ENCODE measurements at places on chromosomes 5 and 9. TPM values are rescaled to one million over a fixed set of nuclear protein-coding genes. Genes with fewer than 3 reads are reported as not detected.

The C5orf46 gene
- total RNA-seq, result not detected

The CERT1 gene
- 25.5 TPM for total RNA-seq

The TXNDC8 gene
- total RNA-seq, result not detected

GRCh38 chr5:155564541-155564940 lies 551.0 kb downstream of the KIF4B start:
- DNase-seq, result no peak

DNA sequence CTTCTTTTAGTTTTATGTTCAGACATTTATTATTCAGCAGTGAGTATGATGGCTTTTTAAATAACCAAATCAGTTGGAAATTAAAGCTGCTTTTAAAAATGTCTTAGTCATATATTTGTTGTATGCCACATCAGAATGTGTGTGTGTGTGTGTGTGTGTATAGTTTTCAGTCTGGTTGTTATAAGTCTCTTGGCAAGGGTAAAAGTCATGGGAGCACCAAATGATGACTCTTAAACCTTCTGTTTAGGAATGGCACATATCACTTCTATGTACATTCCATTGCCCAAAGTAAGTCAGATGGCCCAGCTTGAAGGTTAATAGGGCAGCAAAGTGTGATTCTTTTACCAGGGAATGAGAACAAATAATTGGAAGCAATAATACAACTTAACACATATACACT lies 135.9 kb downstream of the RNF180 start:
- DNase-seq, result no peak

DNA sequence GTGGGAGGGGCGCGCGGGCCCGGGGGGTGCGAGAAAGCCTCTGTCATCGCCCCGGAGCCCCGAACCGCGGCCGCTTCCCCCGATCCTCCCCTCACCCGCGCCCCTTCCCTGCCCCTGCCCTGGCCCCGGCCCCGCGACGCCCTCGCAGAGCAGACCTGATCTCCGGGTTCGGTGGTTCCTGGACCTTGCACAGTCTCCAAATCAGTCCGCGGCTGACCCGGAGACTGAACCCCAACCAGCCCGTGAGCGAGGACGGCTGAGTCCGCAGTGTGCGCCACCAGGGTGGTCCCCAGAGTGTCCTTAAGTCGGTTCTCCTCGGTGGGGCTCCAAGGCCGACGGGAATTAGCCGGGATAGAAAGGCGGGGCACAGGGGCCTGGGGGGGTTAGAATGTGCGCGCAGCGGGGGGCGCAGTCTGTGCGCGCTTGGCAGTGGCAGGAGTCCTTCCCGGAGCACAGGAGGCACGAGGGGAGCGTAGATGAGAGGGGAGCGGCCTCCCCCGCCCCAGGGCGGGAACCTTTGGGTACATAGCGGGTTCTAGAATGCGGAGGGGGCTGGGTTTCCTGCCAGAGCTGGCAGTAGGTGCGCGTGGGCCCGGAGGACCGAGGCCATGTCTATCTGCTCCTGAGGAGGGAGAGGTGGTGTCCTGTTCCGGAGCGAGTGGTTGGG lies 779 bp downstream of the PKN3 start:
- no peak for DNase-seq

- no peak for DNase-seq
These were observed 93.8 kb upstream of the BNC2 start for GRCh38 chr9:16964228-16964627.

GRCh38 chr5:96180684-96181435 lies 219.2 kb upstream of the ELL2 start:
- DNase-seq, result no peak

All from neural crest cell (in vitro differentiated cells).